ENCODE measurements at places on chromosomes 13 and 19.
A peak's percentile ranks its signal among the peaks of the same experiment; 100 is the strongest.

GRCh38 chr19:44889830-44890365 lies 1.2 kb upstream of the TOMM40 start:
- DNase-seq, result no peak

GRCh38 chr19:11324748-11325389 lies 14.6 kb downstream of the RAB3D start:
- DNase-seq, result no peak

GRCh38 chr19:12991296-12991695 lies 4.0 kb upstream of the NFIX start:
- no peak for DNase-seq

DNA sequence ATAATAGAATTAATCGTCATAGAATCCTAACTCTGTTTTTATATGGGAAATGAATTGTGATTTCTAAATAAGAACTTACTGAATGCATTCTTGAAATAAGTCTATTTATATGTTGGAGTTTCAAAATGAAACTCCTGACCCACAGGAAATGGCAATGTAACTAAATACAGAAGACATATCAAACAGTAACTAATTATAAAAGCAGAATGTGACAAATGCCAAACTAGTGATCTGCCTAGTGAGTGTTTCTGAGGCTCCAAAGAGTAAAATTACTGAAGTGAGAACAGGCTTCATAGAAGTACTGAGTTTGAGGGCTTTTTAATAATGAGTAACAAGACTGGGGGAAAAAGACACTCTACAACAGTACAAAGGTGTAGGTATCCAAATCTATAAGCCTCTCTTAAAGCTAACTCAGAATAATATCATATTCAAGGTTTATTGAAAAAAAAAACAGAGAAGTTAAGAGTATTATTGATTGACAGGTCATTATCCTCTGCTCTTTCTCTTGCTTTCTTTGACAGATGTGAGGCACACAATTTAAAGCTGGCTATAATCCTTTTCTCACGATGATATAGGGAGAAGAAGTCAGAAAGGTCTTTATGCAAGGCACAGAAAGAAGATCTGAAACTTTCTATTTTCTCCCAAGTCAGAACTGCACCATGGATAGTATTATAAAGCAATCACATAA lies 17.4 kb upstream of the ATXN8OS start:
- no peak for DNase-seq

GRCh38 chr13:56700324-56700723 lies 440.4 kb upstream of the PRR20A start:
- DNase-seq, result no peak

- no peak for DNase-seq
Observed at GRCh38 chr13:67306742-67307141, 76.6 kb upstream of the PCDH9 start.

- no peak for DNase-seq
Observed at GRCh38 chr19:52785506-52785905, 1.1 kb downstream of the ZNF600 start.

- no peak for DNase-seq
Observed at GRCh38 chr19:4298810-4299550, 3.2 kb downstream of the TMIGD2 start.

- DNase-seq, result no peak
Observed at GRCh38 chr13:59493436-59493965, 670.2 kb downstream of the DIAPH3 start.

DNA sequence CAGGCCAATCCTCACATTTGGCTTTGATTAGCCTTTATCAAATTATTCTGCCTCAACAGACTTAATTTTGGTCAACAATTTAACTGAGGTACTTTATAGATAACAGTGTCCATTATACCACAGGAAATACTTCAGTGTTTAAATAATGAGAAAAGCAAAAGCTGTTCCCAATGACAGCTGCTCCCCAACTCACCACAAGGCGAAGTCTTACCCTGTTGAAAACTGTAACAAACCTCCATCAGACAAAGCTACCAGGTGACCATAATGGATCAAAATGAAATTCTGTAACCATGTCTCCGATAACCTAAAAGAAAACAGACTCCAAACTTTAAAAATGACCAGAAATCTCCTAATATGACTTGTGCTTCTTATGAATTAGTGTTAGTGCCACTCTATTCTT lies 50.3 kb downstream of the ZNF44 start:
- DNase-seq, result no peak

- DNase-seq, result no peak
Observed at GRCh38 chr13:44487989-44488388, 88.1 kb downstream of the TSC22D1 start.

DNA sequence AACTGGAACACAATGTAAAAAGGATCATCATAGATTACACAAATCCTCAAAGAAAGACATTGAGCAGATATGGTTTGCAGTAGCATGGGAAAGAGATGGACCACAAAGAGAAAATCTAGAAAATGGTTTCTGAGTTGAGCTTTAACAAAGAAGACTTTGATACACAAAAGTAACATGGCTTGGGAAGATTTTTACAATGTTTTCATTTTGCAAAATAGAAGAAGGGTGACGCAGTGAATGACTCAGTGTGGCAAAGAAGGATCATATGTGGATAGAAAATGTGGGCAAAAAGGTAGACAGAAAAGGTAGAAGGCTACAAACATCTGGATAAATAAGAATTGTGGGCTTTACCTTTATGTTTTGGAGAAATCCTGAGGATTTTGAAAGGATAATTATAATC lies 1220.5 kb downstream of the PCDH17 start:
- DNase-seq, result no peak

GRCh38 chr19:41311613-41312012 lies 1.6 kb downstream of the CCDC97 start:
- no peak for DNase-seq

- DNase-seq, result peak; percentile 89
Observed at GRCh38 chr19:47247308-47247990, 8.9 kb upstream of the CCDC9 start.

DNA sequence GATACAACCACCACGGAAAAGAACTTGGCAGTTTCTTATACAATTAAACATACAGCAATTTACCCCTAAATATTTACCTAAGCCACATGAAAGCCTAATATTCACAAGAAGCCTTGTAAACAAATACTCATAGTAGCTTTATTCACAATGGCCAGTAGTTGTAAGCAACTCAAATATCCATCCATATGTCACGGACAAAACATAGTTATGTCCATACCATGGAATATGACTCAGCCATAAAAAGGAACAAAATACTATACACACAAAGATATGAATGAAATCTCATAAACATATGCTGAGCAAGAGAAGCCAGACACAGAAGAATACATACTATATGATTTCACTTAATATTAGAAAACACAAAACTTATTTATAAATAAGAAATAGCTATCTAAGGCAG lies 12.9 kb downstream of the PSPC1 start:
- DNase-seq, result no peak

- DNase-seq, result no peak
Observed at GRCh38 chr13:91313103-91313502, 34.4 kb upstream of the MIR17HG start.

DNA sequence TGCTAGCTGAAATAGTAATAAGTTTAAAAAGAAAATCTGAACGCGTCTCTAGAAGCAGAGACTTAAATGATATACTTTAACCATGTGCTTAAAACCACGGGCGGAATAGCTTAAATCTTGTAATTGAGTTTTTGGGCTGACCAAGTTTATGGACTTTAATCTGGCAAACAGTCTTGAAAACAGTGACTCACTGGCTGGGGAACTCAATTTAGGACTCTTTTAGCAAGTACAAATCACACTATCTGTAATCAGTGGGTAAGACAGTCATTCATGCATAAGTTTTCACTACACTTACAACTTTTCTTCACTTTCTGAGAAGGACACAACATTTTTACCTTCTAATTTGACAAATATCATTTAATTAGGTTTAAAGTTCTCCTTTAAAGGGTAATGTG lies 26.8 kb downstream of the ZNF627 start:
- DNase-seq, result no peak
